Osteocyte (in vitro differentiated cells): ENCODE measurements at places on chromosomes 5 and 9. TPM values are rescaled to one million over a fixed set of nuclear protein-coding genes. Genes with fewer than 3 reads are reported as not detected.

DNA sequence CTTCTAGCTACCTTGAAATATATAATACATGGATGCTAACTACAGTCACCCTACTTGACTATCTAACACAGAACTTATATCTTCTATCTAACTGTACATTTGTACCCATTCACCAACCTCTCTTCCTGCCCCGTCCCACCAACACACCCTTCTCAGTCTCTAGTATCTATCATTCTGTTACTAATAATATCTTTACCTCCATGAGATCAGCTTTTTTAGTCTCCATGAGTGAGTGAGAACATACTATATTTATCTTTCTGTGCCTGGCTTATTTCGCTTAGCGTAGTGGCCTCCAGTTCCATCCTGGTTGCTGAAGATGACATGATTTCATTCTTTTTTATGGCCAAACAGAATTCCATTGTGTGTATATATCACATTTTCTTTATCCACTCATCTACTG lies 37.0 kb downstream of the LIFR start:
- DNase-seq, result no peak

EGFLAM gene
- not detected in 2 replicates for total RNA-seq

GRCh38 chr5:4614088-4614487 lies 526.0 kb upstream of the ADAMTS16 start:
- DNase-seq, result no peak

TESK1 gene
- 44.4 and 53.5 TPM in 2 replicates for total RNA-seq

MIER3 gene
- 22.4 and 22.6 TPM in 2 replicates for total RNA-seq

DNA sequence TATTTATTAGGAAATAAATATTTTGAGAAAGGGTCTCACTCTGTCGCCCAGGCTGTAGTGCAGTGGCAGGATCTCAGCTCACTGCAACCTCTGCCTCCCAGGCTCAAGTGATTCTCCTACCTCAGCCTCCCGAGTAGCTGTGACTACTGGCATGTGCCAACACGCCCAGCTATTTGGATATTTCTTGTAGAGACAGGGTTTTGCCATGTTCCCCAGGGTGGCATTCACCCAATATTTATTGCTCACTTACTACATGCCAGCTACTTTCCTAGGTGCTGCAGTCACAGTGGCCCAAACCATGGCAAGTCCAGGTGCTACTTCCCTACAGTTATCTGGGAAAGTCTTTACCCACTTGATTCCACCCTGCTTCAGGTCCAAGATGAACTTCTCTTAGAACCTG lies 8.3 kb upstream of the MED7 start:
- DNase-seq, result peak; percentile 40

- no peak for DNase-seq
Observed at GRCh38 chr9:107492381-107492970, 2.9 kb upstream of the KLF4 start.

DNA sequence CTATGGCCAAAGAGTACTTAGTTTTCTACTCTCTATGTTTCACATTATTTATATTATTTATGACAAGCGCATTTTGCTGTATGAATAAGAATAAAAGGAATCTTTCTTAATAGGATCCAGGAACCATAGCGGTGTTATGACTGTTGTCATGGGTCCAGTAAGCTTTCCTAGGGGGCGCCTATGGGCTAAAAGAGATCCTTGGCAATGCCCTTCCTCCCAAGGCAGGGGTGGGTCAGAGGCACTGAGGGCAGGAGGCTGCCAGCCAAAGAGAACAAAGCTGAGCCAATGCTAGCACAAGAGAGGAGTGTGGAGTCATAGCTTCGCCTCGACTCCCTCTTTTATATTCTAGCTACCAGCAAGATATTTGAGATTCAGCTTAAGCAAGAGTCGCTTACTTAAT lies 98.4 kb upstream of the GNAQ start:
- no peak for DNase-seq

GRCh38 chr5:173202266-173202875 lies 32.6 kb downstream of the NKX2-5 start:
- DNase-seq, result no peak
